Chondrocyte (in vitro differentiated cells): ENCODE measurements at places on chromosomes 16 and 17. TPM values are rescaled to one million over a fixed set of nuclear protein-coding genes. Genes with fewer than 3 reads are reported as not detected.
A peak's percentile ranks its signal among the peaks of the same experiment; 100 is the strongest.

GRCh38 chr16:79211586-79211985 lies 389.0 kb downstream of the MAF start:
- DNase-seq, result peak; percentile 92

DNA sequence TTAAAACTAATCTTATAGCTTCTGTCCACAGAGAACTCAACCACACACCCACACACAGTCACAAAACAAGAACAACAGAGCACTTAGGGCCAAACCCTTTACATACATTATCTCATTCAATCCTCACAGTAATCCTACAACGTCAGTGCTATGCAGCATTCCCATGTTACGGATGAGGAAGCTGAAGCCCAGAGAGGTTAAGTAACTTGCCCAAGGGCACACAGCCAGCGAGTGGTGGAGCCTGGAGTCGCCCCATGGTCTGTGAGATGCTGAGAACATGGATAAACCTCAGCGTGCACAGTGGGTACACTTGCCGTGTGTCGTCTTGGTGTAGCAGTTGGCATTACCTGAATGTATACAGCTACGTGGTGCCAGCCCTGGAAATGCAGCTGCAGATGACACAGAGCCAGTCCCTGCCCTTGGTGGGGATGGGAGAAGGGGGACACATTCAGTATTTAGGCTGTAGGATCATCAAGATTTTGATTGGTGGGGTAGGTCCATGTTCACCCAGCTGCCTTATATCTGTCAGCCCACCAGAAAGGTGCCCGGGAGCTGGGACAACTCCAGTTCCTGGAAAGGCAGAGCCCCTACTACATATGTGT lies 177.0 kb downstream of the IRF8 start:
- DNase-seq, result peak; percentile 47

DNA sequence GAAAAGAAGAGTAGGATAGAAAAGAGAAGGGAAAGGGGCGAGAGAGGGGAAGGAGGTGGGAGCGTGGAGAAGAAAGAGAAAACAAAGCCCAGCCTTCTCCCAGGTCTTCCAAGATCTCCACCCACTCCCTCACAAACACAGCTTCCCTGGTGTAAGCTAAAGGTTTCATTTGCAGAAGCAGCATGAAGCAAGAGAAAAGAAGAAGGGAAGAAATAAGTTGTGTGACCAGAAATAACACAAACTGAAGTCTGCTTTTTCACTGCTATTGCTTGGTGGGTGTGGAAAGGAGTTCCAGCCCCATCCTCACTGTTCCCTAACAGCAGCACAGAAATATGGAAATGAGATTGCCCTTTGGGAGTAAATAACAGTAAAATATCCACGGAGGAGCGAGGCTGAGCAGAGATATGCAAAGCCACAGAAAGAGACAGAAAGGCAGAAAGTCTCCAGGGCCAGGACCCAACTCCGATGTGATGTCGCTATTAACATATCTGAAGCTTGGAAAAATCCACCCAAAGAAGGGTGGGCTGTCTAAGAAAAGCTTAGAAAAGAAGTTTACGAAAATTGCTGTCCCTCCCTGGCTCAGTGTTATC lies 10.3 kb upstream of the GAS7 start:
- no peak for DNase-seq

DNA sequence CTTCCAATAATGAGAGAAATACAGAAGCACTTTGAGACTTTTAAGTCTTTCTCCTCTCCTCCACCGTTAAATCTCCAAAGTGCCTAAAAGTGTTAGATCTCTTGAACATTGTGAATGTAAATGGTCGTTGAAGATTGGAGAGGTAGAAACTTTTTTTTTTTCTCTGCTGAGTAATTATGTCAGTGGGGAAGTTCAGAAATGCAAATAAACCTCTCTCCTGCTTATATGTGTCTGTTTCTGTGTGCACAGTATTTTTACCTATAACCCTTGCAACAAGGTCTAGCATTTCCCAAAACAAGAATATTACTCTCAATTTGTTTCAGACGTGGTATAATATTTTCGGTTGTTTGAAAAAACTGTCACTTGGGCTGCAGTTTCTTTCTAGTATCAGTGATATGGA lies 833.6 kb upstream of the CDH8 start:
- DNase-seq, result no peak

GRCh38 chr17:34110315-34110714 lies 144.8 kb upstream of the CCL2 start:
- DNase-seq, result no peak

- no peak for DNase-seq
Measured at GRCh38 chr17:43874293-43874692, 27.3 kb downstream of the CD300LG start.

DNA sequence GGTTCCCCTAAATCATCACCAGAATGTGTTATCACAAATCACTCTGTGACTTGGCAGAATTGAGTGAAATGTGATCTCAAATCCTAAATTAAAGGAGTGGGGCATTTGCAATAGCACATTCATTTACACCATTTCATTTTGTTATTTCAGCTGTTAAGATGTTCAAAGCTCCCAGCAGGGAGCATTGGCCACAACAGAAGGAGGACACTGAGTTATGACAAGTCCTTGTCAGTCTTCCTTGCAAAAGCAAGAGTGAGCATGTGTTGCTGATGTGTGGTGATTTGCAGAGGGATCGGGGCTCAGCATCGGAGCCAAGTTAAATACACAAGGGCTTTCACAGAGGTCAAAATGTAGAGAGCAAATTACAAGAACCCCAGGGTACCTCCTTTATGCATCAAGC lies 372.2 kb upstream of the CDH5 start:
- no peak for DNase-seq

GRCh38 chr17:48960834-48961515 lies 7.4 kb downstream of the GIP start:
- no peak for DNase-seq

GRCh38 chr17:76485569-76485968 lies 15.7 kb downstream of the RHBDF2 start:
- DNase-seq, result no peak

DNA sequence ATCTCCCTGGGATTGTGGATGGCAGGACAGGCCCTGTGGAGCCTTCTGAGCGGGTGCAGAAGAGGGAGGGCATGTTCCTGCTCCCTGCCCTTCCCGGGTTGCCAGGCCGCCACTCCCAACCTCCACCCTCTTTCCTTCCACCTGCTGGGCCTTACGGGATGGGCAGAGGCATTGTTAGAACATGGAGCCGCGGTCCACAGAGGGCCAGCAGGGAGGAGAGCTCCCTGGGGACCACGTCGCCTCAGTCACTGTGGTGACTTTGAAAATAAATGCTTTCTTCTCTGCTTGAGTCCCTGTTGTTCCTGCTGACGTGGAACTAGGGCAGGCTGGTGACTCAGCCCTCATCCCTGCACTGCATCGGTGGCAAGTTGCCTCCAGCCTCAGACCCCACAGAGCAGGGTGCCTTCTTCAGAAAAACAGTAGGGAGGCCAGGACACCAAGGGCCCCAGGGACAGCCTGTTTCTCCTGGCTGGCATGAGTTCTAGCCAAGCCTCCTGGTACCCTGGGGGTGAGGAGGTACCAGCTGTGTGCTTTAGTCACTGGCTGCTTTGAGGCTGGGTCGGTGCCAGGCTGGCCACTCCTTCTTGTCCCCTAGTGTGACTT lies 224.9 kb downstream of the SEC14L1 start:
- peak; percentile 54 for DNase-seq

DNA sequence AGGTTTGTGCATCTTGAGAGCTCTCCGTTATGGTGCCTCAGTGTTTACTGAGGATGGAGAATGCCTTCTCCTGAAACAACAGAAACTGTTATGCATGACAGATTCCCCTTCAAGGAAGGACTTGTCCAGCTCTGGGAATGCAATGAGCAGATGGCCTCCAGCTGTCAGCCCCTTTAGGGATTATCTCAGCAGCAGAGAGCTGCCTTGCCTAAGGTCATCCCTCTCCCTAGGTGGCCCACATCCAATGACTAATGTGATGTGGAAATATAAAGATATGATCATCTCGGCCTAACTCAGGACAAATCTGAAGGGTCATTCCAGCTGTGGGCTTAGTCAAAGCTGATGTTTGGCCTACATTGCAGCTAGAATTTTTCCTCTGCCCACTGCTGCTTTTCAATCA lies 214.3 kb upstream of the N4BP1 start:
- DNase-seq, result no peak

DNA sequence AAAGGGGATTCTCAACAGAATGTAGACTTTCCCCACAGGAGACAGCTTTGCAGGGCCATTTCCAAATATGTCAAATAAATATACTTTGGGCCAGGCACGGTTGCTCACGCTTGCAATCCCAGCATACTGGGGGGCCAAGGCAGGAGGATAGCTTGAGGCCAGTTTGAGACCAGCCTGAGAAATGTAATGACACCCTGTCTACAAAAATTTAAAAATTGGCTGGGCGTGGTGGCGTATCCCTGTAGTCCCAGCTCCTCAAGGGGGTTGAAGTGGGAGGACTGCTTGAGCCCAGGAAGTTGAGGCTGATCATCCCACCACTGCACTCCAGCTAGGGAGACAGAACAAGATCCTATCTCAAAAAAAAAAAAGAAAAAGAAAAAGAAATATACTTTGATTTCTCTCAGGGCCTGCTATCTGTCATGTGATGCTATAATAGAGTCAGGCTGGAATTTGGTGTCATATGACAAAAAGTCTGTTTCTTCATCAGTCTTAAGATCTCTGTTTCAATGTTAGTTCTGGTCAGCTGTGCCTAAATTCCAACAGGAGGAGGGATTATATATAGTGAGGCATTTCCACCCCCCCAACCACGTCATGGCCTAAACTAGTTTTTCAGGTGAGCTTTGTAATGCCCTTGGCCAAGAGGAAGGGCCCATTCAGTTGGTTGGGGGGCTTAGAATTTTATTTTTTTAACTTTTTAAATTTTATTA lies 4.3 kb upstream of the ZDHHC7 start:
- DNase-seq, result no peak

- no peak for DNase-seq
Measured at GRCh38 chr16:15897121-15897780, 8.8 kb upstream of the CEP20 start.

- no peak for DNase-seq
Measured at GRCh38 chr17:14396547-14396946, 95.7 kb downstream of the HS3ST3B1 start.

DNA sequence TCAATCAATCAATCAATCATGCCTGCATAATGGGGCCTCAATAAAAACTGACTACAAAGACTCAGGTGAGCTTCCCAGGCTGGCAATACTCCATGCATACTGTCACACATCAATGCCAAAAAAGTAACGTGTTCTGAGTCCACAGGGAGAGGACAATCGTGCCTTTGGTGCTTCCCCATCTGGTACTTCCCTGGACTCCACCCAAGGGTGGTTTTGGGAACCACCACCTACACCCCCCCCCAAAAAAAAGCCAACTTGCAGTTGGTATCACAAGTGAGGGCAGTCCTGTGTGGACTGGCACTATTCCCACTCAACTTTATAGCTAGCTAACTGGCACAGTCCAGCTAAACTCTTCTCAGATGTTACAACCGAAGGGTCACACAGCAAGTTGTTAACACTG lies 3.1 kb downstream of the ZDHHC7 start:
- DNase-seq, result no peak

DNA sequence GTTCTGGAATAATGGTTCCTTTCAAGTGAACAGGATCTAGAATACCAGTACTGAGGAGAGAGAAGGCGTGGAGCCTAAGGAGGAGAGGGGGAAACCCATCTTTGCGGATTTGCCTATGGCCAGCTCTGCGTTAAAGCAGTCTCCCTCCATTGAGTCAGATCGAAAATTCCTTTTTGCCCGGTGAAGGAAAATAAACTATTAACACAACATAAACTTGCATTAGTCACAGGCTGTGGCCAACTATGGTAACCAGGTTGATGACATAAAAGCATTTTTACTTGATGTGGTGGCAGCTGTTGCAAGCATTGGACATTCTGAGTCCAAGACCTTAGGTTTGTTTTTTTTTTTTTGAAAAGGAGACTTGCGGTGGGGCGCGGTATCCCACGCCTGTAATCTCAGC lies 8.9 kb downstream of the LDAF1 start:
- DNase-seq, result no peak

GRCh38 chr16:2756288-2757015 lies 4.0 kb downstream of the SRRM2 start:
- no peak for DNase-seq

GRCh38 chr16:58264961-58265479 lies 29.8 kb downstream of the PRSS54 start:
- DNase-seq, result no peak

- DNase-seq, result no peak
Measured at GRCh38 chr17:45296003-45296832, 20.6 kb downstream of the MAP3K14 start.

- DNase-seq, result no peak
Measured at GRCh38 chr17:10072556-10073425, 125.6 kb downstream of the GAS7 start.

GRCh38 chr17:78163881-78164747 lies 4.3 kb upstream of the SYNGR2 start:
- DNase-seq, result no peak

DNA sequence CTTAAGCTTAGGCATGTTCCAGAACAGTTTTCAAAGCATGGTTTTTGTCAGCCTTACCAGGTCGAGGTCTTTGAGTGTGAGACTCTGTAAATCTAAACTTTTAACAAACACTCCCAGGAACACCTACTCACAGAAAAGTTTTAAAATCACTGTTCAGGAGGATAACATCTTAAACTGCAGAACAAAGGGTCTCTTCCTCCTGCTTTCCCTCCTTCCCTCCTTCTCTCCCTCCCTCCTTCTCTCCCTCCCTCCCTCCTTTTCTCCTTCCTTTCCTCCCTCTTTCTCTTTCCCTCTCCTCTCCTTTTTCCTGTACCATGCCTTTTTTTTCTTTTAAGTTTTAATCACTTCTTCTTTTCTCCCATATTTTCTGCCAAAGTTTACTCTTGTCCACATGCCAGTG lies 153.5 kb upstream of the MAF start:
- DNase-seq, result no peak

- no peak for DNase-seq
Measured at GRCh38 chr16:27398894-27399853, 2.8 kb upstream of the IL21R start.

TCAP gene
- 0.64 to 1.3 TPM (median 0.77 TPM) in 3 replicates for total RNA-seq

ITGA2B gene
- total RNA-seq, result 1.7 to 2.2 TPM (median 2.0 TPM) in 3 replicates

STAT5A gene
- total RNA-seq, result 12.2 to 17.6 TPM (median 14.3 TPM) in 3 replicates

ASGR1 gene
- total RNA-seq, result 0.46 to 1.9 TPM (median 0.97 TPM) in 3 replicates

EME1 gene
- total RNA-seq, result 1.9 to 6.8 TPM (median 2.5 TPM) in 3 replicates

PLSCR3 gene
- 79.8 to 82.6 TPM (median 81.5 TPM) in 3 replicates for total RNA-seq

GPRC5C gene
- 18.0 to 47.8 TPM (median 47.0 TPM) in 3 replicates for total RNA-seq

TP53TG3 gene
- not detected in 3 replicates for total RNA-seq

ZNF205 gene
- total RNA-seq, result 12.9 to 13.7 TPM (median 13.2 TPM) in 3 replicates

EFCAB13 gene
- 1.5 to 3.2 TPM (median 2.5 TPM) in 3 replicates for total RNA-seq
